NCI-H187 (cell line): ENCODE measurements at places on chromosomes 5 and 9.

DNA sequence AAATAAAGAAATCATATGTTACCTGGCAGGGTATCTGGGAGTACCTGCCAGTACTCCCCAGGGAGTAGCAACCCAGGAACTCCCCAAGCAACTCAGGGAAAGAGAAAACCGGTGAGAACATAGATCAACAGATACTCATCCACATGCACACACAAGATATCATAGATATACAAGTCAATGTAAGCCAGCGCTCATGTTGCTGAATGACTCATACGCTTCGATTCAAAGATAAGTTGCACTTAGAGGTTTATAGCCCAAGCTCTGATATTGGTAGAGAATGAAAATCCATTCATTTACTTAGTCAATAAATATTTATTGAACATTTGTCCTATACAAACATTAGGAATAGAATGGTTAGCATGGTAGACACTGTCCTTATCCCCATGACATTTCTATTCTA lies 219.1 kb upstream of the TRPC7 start:
- DNase-seq, result no peak

DNA sequence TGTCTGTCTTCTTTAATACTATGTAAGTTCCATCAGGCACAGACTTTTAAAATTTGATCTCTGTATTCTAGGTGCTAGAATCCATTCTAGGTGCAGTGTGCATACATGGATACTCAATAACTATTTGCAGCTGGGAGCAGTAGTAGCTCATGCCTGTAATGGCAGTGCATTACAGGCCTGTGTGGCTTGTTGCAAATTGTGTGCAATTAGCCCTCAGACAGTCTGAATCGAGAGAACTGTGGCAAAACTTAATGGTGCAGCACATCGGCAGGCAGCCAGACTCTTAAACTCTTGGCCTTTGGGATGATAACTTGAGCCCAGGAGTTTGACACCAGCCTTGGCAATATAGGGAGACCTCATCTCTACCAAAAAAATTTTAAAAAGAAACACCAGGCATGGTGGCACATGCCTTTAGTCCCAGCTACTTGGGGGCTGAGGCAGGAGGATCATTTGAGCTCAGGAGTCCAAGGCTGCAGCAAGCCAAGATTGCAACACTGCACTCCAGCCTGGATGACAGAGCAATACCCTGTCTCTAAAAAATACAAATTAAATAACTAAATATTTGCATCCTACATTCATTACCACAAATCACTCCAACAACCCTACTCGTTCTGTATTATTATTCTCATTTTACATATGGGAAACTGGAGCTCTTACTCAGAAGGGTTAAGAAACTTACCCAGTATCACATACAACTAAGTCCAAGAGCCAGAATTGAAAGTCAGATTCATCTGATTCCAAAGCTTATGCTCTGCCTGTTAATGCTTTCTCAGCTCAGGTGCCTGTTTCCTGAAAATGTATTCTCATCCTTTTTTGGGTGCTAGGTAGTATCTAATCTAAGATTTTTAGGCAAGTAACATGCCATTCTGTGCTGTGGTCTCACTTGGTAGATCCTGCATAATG lies 30.1 kb downstream of the PRKACG start:
- DNase-seq, result no peak

DNA sequence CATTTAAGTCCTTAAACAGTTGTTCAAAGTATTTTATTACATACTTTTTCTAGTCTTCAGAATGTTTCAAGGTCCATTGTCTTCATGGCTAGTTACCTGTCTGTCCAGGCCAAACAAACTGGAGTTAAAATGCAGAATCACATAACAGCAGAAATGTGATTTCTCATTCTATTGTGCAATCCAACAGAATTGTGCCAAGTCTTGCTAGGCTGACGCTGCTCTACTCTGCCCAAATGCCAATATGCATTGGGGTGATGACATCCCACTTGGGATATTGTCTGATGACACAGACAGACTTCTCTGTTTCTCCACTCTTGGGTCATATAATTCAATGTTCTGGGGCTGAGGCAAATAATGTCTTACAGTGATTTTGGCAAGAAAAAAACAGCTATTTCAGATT lies 5.2 kb upstream of the SLC22A5 start:
- DNase-seq, result no peak

- no peak for DNase-seq
Measured at GRCh38 chr5:31049936-31050704, 143.4 kb upstream of the CDH6 start.

DNA sequence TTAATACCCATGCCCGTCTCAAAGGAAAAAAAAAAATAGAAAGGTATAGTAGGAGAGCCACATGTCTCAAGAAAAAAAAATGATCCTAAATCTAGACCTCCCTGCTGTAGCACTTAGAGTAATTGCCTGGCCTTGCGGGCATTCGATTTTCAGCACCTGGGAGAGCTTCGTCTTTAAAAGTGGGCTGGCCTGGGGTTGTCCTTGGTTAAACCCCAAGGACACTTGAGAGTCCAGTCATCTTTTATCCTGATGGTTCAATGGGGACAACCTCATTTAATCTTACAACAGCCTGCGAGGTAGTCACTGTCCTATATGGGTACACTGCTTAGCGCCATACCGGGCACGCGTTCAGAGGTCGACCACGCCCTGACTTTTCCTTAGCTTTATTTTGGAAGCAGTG lies 60.1 kb downstream of the MAT2B start:
- DNase-seq, result no peak

- peak; percentile 69 for DNase-seq
Measured at GRCh38 chr5:69492391-69492922, at the start of gene OCLN. OCLN (plus strand) TSS chr5:69492790; CDS start chr5:69504245, 11,455 bp downstream.

DNA sequence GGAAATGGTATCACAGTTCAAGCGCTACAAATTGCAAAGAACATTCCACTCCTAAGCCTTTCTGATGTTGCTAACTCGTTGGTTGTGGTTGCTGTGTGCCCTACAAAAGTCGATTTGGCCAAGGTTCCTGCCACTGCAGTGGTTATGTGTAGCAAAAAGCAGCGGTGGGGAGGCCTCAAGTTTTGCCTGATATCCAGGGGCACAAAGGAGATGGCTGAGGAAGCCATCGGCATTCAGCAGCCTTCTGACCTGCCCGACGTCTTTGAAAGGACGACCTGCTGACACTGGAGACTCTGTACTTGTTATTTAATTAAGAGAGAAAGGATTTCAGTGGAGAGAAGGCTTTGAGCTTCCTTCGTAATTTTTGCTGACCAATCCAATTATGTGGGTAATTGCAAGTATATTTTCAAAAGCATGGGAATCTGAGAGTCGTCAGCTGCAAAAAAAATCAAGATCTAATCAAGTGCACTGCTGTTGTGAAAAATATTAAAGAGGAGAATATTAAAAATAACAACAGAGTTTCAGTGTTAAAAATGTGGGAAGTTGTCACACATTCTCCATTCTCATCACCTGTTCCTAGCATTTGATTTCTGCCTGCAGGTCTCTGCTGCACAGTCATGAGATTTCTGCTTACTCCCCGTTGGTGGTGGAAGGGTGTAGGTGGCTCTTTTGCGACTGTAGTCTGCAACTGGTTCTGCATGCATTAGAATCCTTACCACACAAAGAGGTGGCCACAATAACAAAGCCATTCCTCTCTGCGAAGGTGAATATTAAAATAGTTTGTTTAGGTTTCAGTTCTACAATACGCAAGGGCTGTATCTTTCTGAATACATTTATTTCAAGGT lies 319.2 kb downstream of the IRX2 start:
- no peak for DNase-seq

DNA sequence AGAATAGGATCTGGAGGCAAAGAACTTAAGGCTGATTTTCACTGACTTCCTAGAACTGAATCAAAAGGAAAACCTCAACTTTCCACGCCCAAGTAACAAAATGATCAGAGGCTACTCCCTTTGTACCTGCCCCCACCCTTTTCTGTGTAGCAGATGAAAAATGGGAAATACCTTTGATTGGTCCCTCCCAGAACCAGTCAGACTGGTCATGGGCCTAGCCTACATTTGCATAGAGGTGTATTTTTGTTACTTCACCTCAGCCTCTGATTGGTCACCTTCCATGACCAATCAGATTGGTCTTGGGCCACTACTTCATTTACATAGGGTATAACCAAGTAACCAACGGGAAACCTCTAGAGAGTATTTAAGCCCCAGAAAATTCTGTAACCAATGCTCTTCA lies 1553.5 kb upstream of the C9orf72 start:
- no peak for DNase-seq

DNA sequence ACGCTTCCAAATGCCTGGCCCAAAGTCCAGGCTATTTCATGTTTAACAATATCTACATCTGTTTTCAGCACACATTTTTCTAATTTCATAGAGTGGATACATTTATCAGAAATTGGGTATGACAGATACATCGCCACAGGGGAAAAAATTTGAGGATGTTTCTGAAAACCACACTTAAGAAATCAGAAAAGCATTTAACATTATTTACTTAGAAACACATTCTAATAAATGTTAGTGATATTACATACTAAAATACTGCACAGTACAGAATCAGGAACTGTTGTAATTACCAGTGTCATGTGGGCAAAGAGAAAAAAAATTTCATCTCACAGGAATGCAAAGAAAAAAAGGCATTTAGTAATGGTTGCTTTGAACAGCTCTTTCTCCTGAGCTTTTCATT lies 310.5 kb upstream of the KIF2A start:
- DNase-seq, result no peak

DNA sequence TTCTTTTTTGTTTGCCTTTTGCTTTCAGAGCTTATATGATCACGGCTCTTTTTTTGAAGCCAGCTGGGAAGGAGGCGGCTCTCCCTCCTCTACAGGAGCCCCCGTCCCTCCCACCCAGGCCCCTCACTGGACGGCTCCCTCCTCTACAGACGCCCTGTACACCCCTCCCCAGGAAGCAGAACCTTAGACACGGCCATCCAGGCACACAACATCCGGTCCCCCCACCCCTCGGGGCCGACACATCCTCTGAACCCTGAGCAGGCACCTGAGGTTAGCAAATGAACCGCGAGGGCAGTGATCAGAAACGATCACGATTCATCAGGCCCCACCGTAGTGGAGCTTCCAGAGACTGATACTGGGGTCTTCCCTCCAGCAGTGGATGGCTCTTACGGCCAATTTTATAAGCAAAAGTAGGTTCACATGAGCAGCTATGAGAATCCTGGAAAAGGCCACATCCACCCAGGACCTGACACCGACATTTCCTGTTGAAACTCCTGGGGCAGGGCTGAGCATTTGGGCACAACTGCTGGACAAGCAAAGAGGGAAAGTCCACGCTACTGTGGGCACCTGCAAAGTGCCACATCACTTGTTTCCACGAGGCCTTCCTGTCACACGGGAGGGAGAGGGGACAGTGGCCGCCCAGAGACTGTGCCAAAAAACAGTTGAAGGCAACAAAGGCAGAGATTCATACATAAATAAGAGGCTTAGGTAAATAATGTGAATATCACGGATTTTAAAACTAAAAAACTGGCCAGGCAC lies 78.9 kb downstream of the SEMA4D start:
- no peak for DNase-seq

GRCh38 chr9:79809316-79809876 lies 237.6 kb downstream of the TLE4 start:
- no peak for DNase-seq

GRCh38 chr5:144093868-144094267 lies 76.6 kb downstream of the YIPF5 start:
- no peak for DNase-seq

GRCh38 chr5:31701642-31702299 lies 62.8 kb downstream of the PDZD2 start:
- DNase-seq, result no peak

GRCh38 chr9:133008406-133008805 lies 22.4 kb upstream of the GTF3C5 start:
- no peak for DNase-seq

DNA sequence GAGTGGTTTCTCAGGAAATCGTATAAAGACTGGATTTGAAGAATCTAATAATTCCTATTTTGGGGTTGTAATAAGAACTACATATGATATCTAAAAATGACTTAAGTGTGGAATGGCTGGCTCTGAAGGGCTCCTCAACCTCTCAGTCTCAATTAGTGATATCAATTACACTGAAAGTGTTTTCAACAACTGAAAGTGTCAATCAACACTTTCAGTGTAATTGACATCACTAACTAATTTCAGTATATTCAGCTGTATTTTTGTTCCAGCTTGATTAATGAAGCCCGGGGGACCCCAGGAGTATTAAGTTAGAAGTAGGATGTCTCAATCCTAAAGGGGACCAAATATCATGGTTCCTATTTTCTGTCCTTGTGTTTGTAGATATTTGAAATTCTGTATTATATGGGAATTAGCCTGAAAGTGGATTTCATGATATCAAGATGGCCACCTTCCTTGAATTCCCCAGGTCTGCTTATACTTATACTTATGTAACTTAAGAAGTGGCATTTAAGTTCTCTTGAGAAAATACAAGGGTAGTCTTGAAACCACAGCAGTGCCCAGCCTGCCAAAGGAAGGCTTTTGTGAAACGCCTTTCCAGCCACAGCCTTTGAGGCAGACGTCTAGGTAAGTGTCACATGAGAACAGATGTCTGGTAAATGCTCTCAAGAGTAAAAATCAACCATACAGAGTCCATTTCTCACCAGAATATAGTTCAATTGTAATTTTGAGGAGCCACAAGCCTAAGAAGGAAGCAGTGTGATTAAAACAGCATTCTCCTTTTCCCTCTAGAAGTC lies 4.6 kb downstream of the BASP1 start:
- no peak for DNase-seq

DNA sequence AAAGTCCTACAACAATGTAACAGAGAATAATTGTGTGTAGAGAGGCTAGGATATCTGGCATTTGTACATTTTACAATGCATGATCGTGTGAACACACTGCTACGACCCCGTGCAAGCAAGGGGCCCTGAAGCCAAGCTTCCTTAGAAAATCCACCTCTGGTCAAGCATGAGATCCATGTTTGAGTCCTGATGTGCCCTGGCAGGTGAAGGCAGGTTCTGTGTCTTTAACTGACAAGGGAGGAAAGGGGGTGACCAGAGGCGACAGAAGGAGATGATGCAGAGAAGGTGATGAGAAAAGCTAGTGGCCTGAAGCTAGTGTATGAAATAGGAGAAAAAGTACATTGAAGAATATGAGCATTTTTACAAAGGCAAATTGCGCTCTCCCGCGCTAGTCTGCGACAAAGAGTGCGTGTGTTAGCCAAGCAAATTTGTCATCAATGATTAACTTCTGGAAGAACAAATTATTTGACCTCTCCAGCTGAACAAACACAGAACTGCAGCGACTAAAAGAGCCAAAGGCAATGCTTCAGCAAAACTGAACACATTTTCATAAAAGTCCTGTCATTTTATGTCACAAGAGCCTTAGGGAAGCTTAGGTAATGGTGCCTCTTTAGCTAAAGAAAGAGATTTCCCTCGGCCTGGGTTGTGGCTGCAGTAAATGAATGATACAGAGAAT lies 101.7 kb upstream of the DAPK1 start:
- no peak for DNase-seq

DNA sequence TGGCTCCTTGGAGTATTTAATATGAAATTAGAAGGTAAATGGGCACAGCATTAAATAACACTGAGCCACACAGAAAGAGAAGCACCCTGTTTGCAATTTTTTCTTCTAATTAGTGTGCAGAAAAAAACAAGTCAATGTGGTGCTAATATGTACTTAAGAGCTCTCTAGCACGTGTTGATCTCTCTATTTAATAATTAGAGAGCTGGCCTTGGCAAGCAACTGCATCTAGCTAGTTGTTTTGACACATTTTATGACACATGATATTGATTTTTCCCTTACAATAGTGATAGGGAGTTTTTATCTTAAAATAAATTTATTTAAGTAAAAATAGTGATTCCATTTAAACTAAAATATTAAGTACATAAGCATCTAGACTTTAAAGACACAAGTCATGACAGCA lies 54.5 kb upstream of the NUDT12 start:
- DNase-seq, result no peak
